Pericardium fibroblast (primary cell): ENCODE measurements at places on chromosomes 1 and 21. TPM values are rescaled to one million over a fixed set of nuclear protein-coding genes. Genes with fewer than 3 reads are reported as not detected.

CELA2A gene
- not detected in 2 replicates for total RNA-seq

PODN gene
- 92.3 and 105 TPM in 2 replicates for total RNA-seq

EXTL1 gene
- total RNA-seq: 0.12 and 0.60 TPM in 2 replicates

COL8A2 gene
- total RNA-seq: 9.4 and 21.4 TPM in 2 replicates

CACNA1S gene
- total RNA-seq: 0.94 TPM in 1 of 2 replicates, not detected in the other

METTL13 gene
- 16.9 and 20.5 TPM in 2 replicates for total RNA-seq

ASPM gene
- total RNA-seq: 1.6 and 2.9 TPM in 2 replicates

TAS1R1 gene
- total RNA-seq: 0.17 TPM in 1 of 2 replicates, not detected in the other

AMY1A gene
- not detected in 2 replicates for total RNA-seq

OR14K1 gene
- total RNA-seq: not detected in 2 replicates

GSTM3 gene
- total RNA-seq: 78.7 and 143 TPM in 2 replicates

GPR157 gene
- total RNA-seq: 2.1 and 2.9 TPM in 2 replicates

VAMP4 gene
- 4.8 and 6.7 TPM in 2 replicates for total RNA-seq

RNU1-1 gene
- total RNA-seq: under 0.01 TPM in 2 replicates

FALEC gene
- total RNA-seq: not detected in 2 replicates

ETNK2 gene
- total RNA-seq: 12.7 and 19.2 TPM in 2 replicates

USP21 gene
- 9.0 and 10.4 TPM in 2 replicates for total RNA-seq

C4BPB gene
- not detected in 2 replicates for total RNA-seq

SPRR4 gene
- total RNA-seq: not detected in 2 replicates

MYOG gene
- 8.9 TPM in 1 of 2 replicates, not detected in the other for total RNA-seq

CYYR1 gene
- total RNA-seq: 0.26 TPM in 1 of 2 replicates, not detected in the other

CLEC20A gene
- not detected in 2 replicates for total RNA-seq

NIPAL3 gene
- 15.8 and 21.2 TPM in 2 replicates for total RNA-seq

DCAF8 gene
- 48.1 and 54.1 TPM in 2 replicates for total RNA-seq

UBL4B gene
- total RNA-seq: 0.51 TPM in 1 of 2 replicates, not detected in the other

LRRC3 gene
- total RNA-seq: 3.0 and 3.5 TPM in 2 replicates

TDRD5 gene
- not detected in 2 replicates for total RNA-seq

MAP10 gene
- total RNA-seq: 0.68 and 1.4 TPM in 2 replicates

SON gene
- total RNA-seq: 136 and 180 TPM in 2 replicates

GPR89A gene
- total RNA-seq: 18.6 and 23.4 TPM in 2 replicates

CDK18 gene
- 2.2 and 7.4 TPM in 2 replicates for total RNA-seq

NCF2 gene
- total RNA-seq: not detected in 2 replicates

AMY1C gene
- not detected in 2 replicates for total RNA-seq

HES3 gene
- not detected in 2 replicates for total RNA-seq

AJAP1 gene
- total RNA-seq: 0.17 TPM in 1 of 2 replicates, not detected in the other

REN gene
- not detected in 2 replicates for total RNA-seq

ILDR2 gene
- total RNA-seq: 0.09 TPM in 1 of 2 replicates, not detected in the other

ZNF683 gene
- not detected in 2 replicates for total RNA-seq

AMY1B gene
- not detected in 2 replicates for total RNA-seq

NCDN gene
- total RNA-seq: 26.6 and 31.3 TPM in 2 replicates

FCGR3A gene
- total RNA-seq: not detected in 2 replicates

CDCP2 gene
- total RNA-seq: not detected in 2 replicates

SH2D2A gene
- total RNA-seq: 0.23 TPM in 1 of 2 replicates, not detected in the other

TCHH gene
- total RNA-seq: not detected in 2 replicates

ANKRD45 gene
- total RNA-seq: 0.68 TPM in 1 of 2 replicates, not detected in the other

HORMAD1 gene
- total RNA-seq: not detected in 2 replicates

SNAP47 gene
- 31.2 and 45.2 TPM in 2 replicates for total RNA-seq

SLC25A34 gene
- 0.58 and 3.9 TPM in 2 replicates for total RNA-seq

ADCY10 gene
- not detected in 2 replicates for total RNA-seq

CA14 gene
- total RNA-seq: not detected in 2 replicates

PDPN gene
- 32.9 and 44.9 TPM in 2 replicates for total RNA-seq

OR2L3 gene
- total RNA-seq: not detected in 2 replicates

CD1C gene
- not detected in 2 replicates for total RNA-seq

KCNC4 gene
- total RNA-seq: 2.3 TPM in 2 replicates

IQGAP3 gene
- total RNA-seq: 0.58 and 0.85 TPM in 2 replicates

HRNR gene
- total RNA-seq: not detected in 2 replicates
